Sigmoid colon (tissue), 7 donors: ENCODE measurements at places on chromosomes 7 and 10.
A peak's percentile ranks its signal among the peaks of the same experiment; 100 is the strongest.

- DNase-seq, result no peak
Measured at GRCh38 chr10:26378861-26379294, 59.3 kb upstream of the APBB1IP start.

DNA sequence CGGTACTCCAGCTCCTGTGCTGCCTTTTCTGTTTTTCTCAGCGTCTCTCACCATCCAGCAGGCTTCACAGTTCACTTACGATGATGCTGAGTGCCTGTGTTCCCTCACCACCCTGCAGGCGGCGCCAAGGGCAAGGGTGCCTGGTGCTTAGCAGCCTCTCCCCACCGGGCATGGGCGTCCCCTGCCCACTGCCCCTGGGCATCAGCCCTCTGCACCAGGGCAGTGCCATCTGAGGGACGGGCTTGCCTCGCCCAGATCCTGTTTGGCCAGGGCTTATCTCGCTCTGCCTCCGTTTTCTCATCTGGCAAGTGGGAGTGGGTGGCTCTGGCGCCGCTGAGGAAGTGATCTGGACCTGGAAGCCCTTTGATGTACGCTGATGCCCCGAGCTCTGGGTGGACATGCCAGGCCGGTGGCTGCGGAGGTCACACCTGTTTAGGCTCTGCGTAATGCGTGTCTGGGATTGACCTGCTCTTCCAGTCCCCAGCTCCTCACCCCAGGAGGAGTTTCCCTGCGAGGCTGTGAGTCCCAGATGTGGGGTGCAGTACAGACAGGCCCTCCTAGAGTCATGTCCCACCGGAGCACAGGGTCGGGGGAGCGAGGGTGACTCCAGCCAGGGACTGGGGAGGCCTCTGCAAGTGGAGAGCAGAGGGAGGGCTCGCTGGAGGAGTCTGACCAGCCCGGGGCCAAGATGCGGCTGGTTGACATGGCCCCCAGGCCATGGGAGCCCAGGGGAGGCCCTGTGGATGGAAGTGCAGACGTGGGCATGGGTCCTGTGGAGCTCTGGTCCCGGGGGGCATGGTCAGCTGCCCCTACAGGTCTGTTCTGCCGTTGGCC is 11.8 kb downstream of the TTYH3 start:
- DNase-seq, result peak; percentile 67

GRCh38 chr7:92415225-92415624 is 32.1 kb upstream of the GATAD1 start:
- DNase-seq, result no peak

DNA sequence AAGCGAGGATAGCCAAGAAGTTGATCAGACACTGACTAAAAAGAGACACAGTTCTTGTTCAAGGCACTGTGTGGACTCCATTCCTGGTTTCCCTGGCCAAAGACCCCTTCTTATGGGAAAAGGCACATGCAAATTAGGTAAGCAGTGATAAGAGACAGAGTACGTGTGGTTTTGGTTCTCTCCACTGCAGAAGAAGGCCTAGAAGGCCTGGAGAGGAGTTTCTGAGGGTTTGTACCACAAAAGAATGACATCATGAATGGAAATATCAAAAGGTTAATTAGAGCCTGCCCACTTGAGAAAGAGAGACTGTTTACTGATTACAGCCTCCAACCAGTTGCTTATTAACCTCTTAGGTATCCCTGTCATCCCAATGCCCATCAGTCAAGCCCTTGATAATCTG is 137.5 kb downstream of the ZNF365 start:
- DNase-seq, result no peak

DNA sequence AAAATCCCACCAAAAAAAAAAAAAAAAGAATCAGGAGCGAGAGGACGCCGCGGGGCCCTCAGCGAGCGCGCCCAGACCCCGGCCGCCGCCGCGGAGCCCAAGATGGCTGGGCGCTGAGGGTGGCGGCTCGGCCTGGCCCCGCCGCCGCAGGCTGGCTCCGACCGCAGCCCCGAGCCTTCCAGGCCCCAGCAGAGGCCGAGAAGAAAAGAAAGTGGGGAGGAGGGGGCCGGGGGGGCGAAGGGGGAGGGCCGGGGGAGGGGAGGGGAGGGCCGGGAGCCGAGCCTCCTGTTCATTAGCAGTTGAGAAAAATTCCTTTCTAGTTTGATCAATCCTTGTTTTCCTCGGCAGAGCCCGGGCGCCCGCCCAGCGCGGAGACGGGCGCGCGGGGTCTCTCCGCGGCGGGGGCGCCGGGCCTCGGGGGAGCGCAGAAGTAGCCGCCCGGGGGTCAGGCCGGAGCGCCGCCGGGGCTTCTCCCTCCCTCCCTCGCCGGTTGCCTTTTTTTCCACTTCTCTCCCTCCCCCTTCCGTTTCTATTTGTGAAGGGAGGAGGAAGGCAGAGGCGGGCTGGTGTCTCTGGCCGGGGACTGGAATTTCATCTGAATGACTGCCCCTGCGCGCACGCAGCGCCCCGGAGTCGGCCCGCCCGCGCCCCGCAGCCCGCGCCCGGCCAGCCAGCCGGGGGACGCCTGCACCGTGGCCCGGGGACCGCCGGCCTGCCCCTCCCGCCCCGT is 778 bp upstream of the TRIM8 start:
- DNase-seq, result peak; percentile 89

DNA sequence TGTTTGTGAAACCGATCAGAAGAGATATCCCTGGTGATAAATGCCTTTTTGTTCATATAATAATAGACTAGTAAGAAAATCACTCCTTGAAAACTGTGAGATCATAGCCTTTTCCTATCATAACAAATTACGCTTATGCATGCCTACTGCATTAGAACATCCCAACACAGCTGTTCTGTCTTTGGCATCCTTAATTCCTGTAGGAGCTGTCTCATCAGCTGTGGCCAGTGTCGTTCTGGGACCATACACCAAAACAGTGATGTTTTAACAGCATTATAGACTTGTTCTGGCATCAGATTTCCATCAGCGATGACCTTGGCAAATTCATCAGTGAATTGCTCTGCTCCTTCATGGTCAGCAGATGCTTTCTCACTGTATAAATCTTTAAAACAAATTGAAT is 423.6 kb upstream of the LRGUK start:
- DNase-seq, result no peak

DNA sequence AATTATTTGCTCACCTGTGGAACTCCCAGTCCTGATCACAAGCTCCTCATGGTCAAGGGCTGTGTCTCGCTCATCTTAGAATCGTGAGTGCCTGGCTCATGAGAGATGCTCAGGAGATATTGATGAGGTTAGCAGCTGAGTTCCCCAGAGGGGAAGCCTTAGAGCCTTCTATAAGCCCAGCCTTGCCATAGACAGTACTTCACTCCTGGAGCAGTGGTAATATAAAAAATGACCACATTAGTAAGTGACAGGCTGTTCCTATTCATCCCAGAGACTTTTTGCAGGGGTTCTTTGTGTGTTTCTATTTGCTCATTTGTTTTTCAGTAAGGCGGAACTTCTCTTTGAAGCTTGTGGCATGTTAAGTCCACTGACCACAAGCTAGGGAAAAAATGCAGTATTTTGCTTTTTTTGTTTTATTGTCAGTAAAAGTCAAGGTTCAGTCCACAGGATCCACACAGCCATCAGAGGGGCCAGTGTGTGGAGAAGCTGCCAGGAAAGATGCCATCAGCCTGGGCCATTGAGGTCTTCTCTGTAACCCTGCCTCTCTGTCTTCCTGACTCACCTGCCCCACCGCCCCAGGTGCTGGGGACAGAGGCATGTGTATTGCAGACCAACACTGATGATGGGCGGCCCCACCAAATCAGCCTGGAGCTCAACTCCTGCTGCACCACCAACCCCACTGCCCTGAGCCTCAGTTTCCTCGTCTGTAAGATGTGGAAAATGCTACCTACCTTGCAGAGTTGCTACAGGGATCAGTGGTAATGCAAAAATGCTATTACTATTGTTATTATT is 36.4 kb upstream of the JCAD start:
- DNase-seq, result no peak

- no peak for DNase-seq
Measured at GRCh38 chr7:95682913-95683312, 86.6 kb upstream of the PDK4 start.

DNA sequence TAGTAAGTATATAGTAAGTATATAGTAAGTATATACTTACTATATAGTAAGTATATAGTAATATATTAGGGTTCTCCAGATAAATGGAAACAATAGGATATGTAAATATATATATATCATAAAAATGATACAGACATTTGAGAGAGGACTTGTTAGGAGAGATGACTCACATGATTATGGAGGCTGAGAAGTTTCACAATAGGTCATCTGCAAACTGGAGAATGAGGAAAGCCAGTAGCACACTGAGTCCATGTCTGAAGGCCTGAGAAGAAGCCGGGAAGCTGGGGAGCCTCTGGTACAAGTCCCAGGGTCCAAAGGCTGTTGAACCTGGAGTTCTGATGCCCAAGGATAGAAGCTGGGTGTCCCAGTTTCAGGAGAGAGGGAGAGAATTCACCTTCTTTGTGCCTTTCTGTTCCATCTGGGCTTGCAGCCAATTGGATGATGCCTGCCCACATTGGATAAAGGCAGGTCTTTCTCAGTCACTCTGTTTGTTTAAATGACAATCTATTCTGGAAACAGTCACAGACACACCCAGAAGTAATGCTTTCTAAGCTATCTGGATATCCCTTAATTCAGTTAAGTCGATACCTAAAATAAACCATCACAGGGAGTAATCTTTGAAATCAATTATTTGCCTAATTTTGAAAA is 205.5 kb upstream of the CDC14C start:
- no peak for DNase-seq

GRCh38 chr10:100020142-100020885 is 10.6 kb upstream of the DNMBP start:
- DNase-seq, result no peak

DNA sequence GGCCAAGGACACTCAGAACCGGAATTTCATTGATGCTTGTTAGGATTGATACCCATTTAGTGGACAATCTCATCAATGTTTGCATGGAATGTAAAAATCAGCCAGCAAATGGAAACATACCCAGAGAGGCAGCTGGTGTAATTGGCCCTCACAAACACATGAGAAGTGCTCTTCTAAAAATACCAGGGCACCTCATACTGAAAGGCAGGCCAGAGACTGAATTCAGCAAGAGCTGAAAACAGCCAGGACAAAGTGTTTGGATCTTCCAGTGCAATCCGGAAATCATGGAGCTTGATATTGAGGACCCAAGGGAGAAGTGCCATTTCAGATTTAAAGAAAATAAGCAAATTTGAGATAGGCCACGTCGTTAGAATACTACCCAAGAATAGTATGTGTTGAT is 498.6 kb downstream of the GALNT17 start:
- no peak for DNase-seq

GRCh38 chr10:24255115-24255880 is 46.4 kb downstream of the KIAA1217 start:
- DNase-seq, result no peak

DNA sequence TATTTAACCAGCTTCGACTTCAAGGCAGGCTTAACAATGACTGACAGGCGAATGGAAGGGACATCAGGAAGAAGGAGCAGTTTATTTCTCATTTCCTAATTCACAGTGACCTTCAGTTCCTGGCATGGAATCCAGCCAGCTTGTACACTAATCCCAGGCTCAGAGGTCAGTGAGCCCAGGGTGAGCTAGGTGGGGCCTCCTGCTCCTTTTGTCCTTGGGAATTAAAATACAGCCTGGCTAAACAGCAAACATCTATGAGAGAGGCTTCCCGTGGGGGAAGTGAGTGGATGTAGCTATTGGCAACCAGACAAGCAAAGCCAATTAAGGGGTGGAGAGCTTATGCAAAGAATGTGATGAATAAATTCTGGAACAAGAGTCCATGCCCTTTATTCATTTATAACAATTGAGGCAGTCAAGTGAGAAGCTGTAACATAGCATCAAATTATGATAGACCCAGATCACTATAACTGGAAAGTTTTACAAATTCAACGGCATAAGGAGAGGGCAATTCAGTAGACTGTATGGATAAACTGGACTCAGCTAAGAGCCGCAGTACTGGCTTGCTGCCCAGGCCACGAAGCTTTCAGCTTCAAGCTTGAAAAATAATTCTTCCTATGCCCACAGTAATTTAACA is 57.1 kb downstream of the STK17A start:
- DNase-seq, result no peak

- no peak for DNase-seq
Measured at GRCh38 chr7:5626498-5626897, 155.0 kb downstream of the RNF216 start.

GRCh38 chr7:112416127-112416526 is 34.1 kb upstream of the IFRD1 start:
- no peak for DNase-seq

DNA sequence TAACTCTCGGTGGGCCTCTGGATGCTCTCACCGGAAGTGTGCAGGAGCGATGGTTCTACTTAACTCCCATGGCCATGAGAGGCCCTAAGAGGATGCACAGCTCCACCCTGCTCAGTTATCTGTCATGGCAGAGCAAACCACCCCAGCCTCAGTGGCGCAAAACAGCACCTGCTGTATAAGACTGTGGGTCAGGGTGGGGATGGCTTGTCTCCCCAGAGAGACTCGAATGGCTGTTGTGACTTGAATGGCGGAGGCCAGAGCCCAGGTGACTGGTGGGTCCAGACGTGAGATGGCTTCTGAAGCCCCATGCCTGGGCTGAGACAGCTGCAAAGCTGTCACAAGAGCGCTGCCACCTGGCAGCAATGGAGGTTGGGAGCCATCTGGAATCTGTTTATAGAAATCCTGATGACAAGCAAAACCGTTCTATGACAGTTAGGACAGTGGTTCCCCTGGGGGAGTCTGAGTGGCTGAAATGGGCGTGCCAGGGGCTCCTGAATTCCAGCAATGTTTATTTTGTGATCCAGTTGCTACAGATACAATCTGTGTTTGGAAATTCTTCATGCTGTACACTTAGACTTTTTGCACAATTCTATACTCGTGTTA is 490.5 kb downstream of the TCERG1L start:
- DNase-seq, result no peak

DNA sequence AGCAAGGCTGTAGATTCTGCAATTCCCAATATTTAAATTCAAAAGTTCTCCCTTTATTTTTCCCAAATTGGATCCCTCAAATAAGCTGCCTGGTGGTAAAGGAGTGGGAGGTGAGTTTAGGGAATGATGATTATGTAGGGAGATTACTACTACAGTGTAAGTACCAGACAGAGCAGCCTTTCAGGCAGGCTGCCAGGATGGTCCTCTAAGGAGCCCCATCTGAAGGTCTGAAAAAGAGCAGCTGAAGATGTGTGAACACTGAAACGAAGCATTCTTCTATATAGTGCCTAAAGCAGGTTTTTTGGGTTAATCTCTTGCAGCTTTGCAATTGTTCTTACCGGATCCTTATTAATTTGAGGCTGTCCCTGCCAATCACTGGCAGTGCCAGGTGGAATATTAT is 84.7 kb downstream of the CREB5 start:
- no peak for DNase-seq
